Stimulated activated CD4-positive, alpha-beta T cell treated with anti-CD3 and anti-CD28 coated beads, Interleukin-12 subunit alpha, Interleukin-12 subunit beta, amount 100 ng/mL, for 48 hours (primary cell): ENCODE measurements at places on chromosomes 6 and 20.

- DNase-seq, result no peak
These were observed 94.7 kb upstream of the NXT1 start for GRCh38 chr20:23255716-23256385.

- DNase-seq, result no peak
These were observed 426.4 kb downstream of the PREX1 start for GRCh38 chr20:48401359-48401758.

GRCh38 chr20:1415667-1416468, 23.0 kb upstream of the FKBP1A start:
- no peak for DNase-seq

DNA sequence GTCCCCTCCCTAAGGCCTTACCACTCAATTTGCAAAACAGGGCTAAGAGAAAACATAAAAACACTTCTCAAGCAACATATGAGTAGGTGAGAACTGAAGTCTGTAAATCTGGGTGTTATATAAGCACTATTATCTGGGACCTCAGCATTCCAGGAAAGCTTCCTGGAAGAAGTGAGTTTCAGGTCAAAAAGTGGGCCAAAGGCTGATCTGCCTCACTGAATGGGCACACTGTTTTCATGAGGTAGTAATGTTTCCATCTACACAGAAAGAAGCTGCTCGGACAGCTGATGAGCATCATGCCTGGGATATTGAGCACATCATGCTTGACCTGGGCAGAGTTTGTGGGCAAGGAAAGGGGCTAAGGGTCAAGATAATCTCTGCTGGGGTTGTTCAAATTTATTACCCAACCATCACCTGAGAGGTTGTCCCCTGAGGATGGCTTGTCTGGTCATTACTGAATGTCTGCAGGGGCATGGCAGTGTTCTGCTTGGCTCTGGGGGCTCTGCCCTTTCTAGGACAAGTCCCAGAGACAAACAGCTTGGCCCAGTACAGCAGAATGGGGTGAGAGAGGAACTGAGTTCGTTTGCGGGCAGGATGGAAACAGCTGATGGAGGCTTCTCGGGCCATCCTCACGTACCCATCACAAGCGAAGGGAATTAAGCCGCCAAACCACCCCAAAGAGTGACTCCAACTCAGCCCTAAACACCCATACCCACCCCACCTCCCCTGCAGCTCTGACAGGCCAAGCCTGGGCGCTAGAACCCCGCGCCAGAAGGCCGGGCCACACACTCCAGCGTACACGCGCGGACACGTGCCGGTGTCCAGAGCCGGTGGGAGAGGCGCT, 1.2 kb upstream of the SYNJ2 start:
- no peak for DNase-seq

DNA sequence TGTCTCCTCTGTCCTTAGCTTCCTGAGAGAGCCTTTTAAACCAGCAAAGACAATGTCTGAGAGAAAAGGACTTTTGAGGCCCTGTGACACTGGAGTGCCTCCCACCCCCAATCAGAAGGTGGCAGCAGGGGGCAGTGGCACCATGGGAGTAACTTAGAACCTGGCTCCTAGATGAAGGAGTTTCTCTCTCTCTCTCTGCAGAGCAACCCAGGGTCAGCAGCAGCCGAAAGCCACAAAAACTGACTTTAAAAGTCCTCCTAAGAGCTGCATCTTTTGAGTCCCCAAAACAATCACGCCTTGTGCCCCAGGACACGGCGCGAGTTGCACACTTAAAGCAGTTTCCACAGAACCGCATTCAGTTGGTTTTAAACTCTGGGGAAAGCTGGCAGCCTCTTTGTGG, 5.3 kb upstream of the TCP11 start:
- DNase-seq, result no peak

GRCh38 chr20:41166201-41167117, 29.1 kb downstream of the PLCG1 start:
- DNase-seq, result no peak

DNA sequence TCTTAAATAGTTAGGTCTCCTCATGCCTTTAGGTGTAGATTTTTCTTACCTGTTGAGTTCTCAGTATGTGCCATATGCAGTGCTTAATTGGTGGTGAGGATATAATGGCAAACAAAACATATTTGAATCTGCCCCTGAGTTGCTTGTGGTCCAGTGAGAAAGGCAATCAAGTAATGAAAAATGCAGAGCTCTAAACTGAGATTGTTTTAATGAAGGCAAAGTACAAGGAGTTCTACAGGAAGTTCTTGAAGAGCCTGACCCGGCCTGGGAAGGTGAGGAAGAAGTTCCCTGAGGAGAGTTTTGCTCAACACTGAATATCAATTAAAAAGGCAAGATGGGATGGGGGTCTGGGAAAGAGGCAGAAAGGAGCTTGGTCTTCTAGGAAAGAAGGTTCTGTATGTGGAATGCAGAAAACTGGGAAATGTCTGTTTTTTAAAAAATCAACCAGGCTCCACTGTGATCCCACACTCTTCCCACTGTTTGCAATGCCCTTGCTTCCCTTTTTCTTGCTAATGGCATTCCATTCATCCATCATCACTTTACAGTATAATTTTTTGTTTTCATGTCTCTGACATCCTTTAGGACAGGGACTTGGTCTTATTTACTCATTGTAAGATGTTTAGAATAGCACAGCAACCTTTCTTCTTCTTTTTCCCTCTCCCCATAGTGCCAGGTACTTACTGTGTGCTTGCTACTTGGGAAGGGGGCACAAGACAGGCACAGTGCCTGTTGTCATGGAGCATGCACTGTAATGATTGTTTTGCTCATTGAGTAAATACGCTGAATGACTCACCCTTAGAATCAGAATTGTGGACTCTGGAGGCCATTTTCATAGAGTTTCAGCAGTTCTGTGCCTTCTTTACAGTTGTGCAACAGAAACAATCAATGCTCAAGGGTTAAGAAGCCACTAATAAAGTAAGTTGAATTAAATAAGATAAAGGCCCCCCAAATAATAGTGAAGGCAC, 64.3 kb downstream of the ANKS1A start:
- no peak for DNase-seq

DNA sequence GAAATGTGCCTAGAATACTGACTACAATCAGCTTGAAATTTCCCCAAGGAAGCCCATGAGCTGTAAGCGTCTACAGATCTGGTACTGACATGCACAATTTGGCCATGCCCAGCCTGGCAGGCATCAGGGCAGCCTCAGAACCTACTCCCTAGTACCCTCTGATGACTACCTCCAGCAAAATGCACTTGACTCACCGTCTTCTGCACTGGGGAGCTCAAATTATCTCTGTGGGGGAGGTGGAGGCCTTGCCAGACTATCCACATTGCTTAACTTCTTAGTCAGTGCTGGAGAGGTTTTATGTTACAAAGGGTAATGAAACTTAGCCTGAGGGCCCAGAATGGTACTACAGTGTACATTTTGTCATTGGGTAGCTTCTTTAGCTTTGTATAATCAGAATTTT, 126.0 kb upstream of the ADGRF1 start:
- no peak for DNase-seq

- DNase-seq, result no peak
These were observed 458.7 kb upstream of the HSF2 start for GRCh38 chr6:121940728-121941127.

DNA sequence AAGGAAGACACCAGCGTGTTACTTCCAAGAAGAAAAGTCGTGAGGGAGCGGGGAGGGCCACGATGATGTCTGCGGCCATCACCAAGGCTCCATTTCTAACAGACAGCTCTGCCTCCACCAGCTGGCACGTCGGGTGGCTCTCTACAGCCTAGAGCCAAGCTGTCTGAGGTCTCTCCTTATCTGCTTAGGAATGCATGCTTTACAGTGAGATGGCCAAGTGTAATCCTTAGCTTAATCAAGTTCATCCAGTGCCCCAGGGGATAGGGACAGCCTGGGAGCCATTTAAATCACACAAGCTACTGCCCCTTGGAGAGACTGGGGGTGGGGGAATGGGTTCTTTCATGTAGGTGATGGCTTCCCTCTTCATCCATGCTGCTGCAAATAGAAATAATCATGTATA, 213.8 kb upstream of the CST7 start:
- no peak for DNase-seq

DNA sequence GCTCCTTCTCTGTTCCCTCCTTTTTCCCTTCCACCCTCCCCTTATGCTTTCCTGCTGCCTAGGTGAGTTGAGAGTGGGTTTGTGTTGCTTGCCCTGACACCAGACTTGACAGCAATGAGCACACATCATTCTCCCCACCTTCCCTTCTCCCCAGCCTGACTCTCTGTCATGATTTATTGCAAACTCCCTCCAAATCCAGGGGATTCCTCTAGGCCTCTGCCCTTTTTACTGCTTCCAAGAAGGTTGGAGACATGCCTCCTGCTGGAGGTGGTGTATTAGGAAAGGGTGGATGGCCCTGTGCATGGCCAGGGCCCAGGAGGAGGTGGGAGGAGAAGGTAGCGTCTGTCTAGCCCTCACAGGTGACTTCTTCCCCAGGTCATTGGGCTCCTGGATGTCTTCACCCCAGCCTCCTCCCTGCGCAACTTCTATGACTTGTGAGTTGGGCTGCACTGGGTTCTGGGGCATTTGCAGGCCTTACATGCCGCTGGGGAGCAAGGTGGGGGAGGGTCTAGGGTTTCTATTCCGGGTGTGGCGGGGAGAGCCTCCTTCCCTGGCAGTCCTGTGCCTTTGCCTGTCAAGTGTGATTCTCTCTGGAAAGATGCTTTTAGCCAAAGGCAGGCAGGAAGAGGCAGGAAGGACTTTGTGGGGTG, 2.1 kb downstream of the MAPK13 start:
- no peak for DNase-seq
